NCI-H524 (cell line): ENCODE measurements at places on chromosomes 12 and 14.

- no peak for DNase-seq
Measured at GRCh38 chr12:32499048-32499447, 99.7 kb downstream of the FGD4 start.

DNA sequence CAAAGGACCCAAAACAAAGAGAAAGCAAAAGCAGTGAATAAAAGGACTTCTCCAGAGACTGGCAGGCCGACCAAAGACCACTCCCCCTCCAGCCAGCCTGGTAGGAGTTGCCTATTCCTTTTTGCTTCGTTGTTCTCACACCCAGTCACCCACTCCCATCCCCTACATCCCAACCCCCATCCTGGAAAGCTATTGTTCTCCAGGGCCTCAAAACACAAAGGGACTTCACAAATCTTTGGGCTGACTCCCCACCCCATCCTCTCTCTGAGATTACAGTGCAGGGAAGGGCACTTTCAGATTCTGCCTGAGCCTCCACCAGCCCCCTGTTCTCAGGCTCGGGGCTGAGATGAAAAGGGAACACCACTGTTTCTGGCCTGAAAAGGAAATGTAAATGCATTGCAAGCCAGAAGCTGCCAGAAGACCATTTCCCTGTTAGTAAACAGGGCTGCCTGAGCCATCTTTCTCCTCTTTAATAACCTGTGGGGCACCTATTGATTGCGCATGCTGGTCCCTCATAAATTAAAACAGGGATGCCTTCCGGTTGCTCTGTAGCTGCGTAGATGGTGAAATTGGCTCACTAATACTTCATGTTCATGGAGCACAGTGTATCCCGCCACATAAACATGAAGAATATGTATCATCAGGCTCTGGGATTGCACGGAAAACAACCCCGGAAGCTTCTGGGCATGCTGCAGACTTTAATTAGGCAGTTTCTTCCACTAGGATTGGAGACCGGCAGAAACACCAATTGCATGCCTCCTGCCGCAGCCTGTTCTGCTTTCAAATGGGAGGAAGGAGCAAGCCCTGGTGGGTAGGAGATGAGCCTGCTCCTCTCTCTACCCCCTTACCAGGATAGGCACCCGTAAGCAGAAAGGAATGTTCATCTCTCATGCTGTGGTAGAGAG is 130.3 kb upstream of the FUT8 start:
- no peak for DNase-seq

DNA sequence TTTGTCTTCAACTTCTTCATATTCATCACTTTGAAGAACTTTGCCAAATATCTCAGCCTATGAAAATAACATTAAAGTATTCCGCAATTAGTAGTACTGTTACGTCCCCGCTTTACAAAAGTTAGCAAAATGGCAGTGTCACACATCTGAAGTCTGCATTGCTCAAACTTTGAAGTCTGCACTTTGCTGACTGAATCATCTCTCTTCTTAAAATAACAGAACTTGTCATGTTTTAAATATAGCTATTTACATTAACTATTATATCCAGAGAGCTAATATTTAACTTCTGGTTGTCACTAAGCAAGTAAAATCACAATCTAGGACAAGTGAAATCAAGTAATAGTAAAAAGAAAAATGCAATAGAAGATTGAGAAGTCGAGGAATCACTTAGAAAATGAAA is 34.5 kb downstream of the IPO8 start:
- no peak for DNase-seq

DNA sequence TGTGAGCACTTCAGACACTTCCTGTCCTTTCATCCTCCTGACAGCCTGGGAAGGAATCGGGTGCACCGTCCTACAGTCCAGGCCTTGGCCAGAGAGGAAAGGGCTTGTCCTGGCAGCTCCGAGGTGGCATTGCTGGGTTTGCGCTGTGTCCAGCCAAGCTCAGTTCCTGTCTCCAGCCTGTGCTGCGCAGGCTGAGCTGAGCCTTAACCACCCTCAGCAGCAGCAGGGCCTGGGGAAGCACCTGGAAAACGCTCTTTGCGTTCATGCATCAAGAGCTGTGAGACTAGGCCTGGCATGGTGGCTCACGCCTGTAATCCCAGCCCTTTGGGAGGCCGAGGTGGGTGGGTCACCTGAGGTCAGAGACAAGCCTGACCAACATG is 33.7 kb upstream of the EML1 start:
- DNase-seq: no peak

DNA sequence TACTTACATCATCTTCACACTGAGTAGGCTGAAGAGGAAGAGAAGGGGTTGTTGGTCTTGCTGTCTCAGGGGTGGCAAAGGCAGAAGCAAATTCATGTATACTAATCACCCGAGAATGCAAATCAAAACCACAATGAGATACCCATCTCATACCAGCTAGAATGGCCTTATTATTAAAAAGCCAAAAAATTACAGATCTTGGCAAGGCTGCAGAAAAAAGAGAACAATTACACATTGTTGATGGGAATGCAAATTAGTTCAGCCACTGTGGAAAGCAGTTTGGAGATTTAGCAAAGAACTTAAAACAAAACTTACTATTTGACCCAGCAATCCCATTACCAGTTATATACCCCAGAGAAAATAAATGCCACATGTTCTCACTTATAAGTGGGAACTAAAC is 154.9 kb downstream of the SEC23A start:
- no peak for DNase-seq

- no peak for DNase-seq
Measured at GRCh38 chr14:90345239-90345557, 13.5 kb upstream of the NRDE2 start.
